Skeletal muscle cell (primary cell): ENCODE measurements at places on chromosomes 11 and 22.

DNA sequence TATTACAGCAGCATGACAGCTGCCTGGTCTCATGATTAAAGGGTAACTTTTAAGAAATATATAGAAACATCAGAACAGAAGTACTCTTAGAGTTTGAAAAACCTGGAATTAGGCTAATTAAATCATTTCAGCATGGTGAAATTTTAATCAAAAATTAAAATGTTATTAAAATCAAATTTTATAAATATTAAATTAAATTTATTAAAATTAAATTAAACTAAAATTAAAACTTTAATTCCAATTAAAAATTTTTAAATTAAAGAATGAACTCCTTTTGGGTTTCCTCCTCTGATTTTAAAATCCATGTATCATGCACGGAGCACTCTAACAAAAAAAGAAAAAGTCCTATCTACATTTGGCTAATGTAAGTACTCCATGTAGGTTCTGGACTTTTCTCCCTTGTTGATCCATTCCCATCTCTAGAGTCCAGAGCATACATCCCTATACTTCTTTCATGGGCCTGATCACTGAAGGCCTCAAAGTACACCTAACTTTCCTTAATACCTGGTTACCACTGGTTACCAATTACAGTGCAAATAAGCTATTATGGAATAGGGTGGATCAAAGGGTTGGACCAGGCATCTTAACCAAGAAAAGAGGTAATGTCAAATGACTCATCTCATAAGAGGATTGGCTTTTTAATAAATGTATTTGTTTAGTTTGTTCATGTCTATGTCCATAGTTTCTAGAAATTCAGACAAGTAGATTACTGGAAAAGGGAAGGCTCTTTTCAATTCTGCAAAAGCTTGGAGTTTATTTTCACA lies 48.4 kb upstream of the MUC15 start:
- no peak for DNase-seq

GRCh38 chr11:92087725-92088537 lies 136.7 kb upstream of the FAT3 start:
- DNase-seq, result no peak

GRCh38 chr11:82978422-82979099 lies 77.0 kb downstream of the DDIAS start:
- DNase-seq, result peak; percentile 60

GRCh38 chr11:100925935-100926334 lies 203.7 kb downstream of the PGR start:
- peak; percentile 79 for DNase-seq

DNA sequence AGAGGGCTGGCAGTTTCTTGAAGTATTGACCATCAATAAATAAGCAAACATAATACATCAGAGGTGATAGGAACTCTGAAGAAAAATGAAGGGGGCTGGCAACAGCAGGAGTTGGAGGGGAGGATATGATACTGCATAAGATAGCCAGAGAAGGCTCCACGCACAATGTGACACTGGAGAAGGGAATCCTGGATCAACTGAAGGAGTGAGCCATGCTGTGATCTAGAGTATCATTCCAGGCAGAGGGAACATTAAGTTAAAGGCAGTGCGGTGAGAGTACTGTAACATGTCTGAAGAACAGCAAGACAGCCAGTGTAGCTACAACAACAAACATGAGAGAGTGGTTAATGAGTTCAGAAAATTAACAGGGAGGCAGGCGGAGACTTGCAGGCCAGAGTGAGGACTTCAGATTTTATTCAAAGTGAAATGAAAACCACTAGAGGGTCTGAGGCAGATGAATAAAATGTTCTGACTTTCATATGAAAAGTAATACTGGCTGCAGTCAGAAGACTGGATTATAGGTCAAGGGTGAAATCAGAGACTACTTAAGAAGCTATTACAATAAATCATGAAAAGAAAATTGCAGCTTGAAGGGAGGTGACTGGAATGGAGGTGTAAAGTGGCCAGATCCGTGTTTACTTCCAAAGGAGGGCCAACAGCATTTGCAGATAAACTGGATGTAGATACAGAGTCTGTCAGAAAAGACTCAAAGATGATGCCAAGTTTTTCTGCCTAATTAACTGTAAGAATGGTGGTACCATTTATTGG lies 49.4 kb downstream of the RRAS2 start:
- DNase-seq, result no peak

GRCh38 chr11:115919341-115920091 lies 415.3 kb upstream of the CADM1 start:
- DNase-seq, result no peak

DNA sequence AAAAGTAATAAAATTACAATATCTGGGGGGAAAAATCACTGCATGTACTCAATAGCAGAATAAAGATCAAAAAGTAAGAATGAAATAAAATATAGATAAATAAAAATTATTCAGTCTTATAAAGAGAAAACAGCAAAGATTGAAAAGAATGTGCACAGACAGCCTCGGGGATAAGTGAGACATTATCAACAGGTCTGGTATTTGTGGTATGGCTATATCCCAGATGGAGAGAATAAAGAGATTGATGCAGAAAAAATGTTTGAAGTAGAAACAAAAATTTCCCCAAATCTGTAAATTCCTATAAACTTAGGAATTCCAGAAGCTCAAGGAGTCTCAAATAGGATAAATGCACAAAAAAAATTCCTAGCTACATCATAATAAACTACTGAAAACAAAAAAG lies 74.5 kb upstream of the LUZP2 start:
- DNase-seq, result no peak

GRCh38 chr11:93089474-93090102 lies 108.2 kb downstream of the SLC36A4 start:
- peak; percentile 19 for DNase-seq

DNA sequence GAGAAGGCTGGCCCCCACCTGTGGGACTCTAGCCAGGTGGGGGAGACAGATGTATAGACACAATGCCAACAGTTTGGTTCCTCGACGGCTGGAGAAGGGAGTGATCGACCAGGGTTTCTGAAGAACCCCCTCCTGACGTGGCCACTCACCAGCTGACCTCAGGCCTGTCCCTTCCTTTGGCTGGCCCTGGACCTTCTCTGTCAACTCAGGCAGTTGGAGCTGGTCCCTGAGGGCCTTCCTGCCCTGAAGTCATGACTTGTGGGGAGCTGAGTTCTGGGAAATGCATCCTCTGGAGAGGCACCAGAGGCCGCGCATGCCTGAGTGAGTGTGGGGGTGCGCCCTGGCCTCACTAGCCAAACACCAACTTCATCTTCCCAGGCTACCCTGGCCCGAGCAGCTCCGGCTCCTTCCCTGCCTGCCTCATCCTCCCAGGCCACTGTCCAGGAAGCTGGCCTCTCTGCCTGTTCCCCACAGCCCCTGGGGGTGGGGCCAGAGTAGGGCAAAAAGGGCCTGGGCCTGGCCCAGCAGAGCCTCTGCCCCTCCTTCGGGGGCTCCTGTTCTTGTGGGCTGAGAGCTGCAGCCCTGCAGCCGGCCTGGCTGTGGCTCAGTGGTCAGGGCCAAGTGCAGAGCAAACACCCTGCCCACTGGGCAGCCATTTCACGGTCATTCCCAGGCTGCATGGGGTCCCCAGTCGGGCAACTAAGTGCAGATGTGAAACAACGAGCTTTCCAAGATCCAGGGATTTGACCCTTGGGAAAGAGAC lies 23.6 kb downstream of the TXN2 start:
- DNase-seq, result no peak

DNA sequence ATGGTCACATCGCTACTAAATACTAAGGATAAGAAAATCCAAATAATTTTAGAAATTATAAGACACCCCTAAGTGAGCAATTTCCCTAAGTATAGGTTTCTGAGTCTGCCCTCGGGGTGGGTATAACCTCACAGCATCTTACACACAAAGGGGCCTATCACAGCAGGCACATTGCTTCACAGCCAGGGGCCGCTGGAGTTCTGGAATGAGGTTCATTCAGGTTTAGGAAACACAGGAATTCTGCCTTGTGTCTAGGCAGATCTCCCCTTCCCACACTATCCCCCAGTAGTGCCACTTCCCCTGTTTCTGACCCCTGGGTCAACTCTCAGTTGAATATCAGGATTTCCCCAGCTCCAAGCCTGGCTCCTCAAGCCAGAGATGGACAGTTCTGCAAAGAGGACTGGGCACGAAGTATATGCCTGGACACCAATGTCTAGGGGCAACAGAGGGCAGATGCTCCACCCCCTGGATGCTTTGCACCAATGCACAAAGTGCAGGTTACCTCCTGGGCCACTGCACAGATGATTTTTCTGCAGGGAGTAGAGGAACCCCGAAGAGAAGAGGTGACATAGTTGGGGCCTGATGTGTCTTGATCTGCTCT lies 11.4 kb downstream of the TUBA8 start:
- no peak for DNase-seq

DNA sequence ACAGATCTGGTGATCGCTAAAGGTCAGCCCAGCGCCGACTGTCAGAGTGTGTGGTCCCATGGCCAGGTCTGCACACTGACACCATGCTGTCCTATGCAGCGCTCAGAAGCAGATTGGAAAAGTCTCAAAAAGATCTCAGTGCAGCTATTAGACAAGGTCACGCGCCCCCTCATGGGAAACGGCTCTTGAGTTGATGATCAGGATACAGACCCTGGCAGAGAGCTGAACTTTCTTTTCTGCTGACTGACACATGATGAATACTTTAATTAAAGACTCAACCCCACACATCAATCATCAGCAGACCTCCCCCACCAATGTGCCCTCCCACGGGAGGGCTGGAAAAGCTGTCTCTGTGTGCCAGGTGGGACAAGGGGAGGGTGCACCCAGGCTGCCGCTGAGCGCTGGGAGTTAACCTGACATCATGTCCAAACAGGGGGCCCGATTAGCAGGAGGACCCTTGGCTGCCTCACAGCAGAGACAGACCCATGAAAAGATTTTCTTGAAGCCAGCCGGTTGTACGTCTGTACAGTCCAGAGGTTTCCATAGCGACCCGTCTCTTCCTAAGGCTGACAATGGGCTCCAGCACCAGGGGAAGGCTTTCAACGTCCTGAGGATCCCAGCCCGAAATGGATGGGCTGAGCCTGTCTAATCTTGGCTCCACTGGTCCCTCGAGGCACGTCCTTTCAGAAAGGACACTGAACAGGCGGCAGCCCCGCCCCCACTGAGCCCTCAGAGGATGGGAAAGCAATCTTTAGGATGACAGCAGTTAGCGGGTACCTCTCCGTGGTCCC lies 26.9 kb downstream of the RASD2 start:
- DNase-seq, result no peak

GRCh38 chr11:78365381-78365792 lies 52.2 kb downstream of the GAB2 start:
- no peak for DNase-seq

DNA sequence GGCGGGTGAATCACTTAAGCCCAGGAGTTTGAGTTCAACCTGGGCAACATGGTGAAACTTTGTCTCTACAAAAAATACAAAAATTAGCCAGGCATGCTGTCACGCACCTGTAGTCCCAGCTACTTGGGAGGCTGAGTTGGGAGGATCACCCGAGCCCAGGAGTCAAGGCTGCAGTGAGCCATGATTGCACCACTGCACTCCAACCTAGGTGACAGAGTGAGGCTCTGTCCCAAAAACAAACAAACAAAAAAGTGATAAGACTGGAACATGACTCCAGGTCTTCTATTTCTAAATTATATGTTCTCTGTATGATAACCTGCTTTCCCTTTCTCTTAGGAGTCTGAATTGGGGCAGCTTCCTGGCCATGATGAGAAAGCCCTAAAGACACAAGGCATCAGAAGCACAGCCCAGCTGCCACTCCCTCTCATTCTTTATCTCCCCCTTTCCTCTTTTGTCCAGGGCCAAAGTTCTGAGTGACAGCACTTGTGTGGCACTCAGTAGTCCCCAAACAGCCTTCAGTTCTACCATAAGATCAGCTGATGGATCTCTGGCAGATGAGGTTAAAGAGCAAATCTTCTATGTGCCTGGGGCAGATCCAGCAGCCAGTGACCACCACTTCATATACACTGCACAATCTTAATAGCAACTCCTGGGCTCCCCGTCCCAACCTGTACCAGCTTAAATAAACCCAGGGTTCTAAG lies 136.0 kb downstream of the C11orf58 start:
- DNase-seq, result no peak
